ENCODE measurements at places on chromosomes 11 and 22.

DNA sequence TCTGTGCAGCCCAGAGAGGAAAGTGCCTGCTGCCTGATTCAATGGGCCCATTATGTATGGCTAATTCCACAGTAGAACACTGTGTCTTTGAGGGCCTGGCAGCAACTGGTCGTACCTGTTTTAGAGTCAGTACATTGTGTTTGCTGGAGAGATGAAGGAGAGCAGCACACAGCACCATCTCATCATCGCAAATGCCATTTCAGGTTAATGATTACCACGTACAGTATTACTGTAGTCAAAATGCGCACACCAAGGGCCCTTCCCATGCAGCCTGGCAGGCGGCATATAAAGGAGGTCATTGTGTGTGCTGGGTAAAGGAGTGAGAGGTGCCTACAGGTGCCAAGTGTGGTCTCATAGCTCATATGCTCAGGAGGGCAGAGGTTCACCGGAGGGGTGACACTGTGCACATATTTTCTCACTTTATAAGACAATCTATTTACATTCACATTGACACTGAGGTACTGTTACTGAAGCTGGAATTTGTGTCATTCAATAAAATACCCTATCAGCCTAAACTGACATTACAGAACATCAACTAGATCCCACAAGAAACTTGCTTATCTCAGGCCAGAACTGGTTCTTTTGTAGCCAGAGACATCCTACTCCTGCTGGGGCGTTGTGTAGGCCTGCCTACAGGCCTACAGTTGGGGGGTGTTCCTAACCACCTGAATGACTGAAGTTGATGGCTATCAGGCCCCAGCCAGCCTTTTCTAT is 90.4 kb downstream of the APIP start:
- DNase-seq, result no peak

DNA sequence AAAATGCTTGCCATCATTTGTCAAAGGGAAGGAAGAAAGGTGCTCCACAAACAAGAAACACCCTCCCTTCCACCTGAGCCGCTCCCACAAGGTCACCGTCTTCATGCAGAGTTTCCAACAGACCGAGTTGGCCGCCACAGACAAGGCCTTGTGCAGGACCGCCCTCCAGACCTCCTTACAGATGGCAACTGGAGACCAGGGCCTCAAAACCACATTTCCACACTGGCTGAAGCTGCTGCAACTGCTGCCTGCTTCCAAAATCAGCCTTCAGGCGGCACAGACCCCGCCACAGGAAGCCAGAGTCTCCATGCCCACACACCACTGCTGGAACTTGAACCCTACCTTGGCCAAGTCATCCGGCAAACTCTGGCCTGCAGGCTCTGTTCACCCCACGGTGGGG is 6.3 kb downstream of the DEAF1 start:
- DNase-seq, result no peak

GRCh38 chr11:122319085-122319484 is 203.1 kb upstream of the BLID start:
- DNase-seq, result no peak

- DNase-seq, result no peak
Observed at GRCh38 chr11:44952500-44953260, 2.0 kb upstream of the TP53I11 start.

- no peak for DNase-seq
Observed at GRCh38 chr11:75626889-75627529, 41.8 kb downstream of the MAP6 start.

DNA sequence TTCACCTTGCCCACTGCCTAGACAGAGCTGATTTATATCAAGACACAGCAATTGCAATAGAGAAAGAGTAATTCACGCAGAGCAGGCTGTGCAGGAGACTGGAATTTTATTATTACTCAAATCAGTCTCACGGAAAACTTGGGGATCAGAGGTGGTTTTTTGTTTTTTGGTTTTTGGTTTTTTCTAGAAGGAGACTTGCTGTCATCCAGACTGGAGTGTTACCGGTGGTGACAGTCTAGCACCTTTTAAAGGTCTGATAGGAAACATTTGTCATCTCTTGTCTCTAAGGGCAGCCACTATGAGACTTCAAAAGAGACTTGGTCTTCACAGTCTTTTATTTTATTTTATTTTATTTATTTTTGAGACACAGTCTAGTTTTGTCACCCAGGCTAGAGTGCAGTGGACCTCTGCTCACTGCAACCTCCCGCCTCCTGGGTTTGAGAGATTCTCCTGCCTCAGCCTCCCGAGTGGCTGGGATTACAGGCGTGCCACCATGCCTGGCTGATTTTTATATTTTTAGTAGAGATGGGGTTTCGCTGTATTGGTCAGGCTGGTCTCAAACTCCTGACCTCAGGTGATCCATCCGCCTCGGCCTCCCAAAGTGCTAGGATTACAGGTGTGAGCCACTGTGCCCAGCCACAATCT is 19.1 kb downstream of the APOBEC3H start:
- no peak for DNase-seq

GRCh38 chr22:35380537-35381423 is at the start of gene HMOX1:
Gene HMOX1, plus strand, starts transcription at chr22:35381096. Its CDS starts 78 bp downstream, at chr22:35381174.
- DNase-seq, result peak; percentile 18

- no peak for DNase-seq
Observed at GRCh38 chr22:41636467-41636866, 15.4 kb downstream of the XRCC6 start.

- no peak for DNase-seq
Observed at GRCh38 chr11:64132191-64132771, 33.6 kb downstream of the MACROD1 start.

- no peak for DNase-seq
Observed at GRCh38 chr11:116893437-116893836, 56.0 kb upstream of the APOA1 start.

DNA sequence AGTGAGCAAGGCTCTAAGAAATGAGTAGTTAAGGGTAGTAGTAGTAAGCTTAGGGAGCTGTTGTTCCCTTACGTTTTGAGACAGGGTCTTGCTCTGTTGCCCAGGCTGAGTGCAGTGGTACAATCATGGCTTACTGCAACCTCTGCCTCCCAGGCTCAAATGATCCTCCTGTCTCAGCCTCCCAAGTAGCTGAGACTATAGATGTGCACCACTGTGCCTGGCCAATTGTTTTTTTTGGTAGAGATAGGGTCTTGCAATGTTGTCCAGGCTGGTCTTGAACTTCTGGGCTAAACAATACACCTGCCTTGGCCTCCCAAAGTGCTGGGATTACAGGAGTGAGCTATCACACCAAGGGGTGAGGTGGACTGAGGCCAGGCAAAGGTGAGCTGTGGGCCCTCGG is 10.0 kb downstream of the SMIM38 start:
- no peak for DNase-seq

- no peak for DNase-seq
Observed at GRCh38 chr11:70415191-70415590, 16.9 kb downstream of the CTTN start.

DNA sequence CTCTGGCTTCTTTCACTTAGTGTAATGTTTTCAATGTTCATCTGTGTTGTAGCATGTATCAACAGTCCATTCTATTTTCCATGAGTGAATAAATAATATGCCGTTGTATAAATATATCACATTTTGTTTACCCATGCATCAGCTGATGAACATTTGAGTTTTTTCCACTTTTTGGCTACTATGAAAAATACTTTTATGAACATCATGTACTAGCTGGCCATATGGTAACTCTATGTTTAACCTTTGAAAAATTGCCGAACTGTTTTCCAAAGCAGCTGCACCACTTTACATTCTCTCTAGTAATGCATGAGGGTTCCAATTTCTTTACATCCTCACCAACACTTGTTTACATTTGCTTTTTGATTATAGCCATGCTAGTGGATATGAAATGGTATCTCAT is 59.8 kb upstream of the FAR1 start:
- no peak for DNase-seq

DNA sequence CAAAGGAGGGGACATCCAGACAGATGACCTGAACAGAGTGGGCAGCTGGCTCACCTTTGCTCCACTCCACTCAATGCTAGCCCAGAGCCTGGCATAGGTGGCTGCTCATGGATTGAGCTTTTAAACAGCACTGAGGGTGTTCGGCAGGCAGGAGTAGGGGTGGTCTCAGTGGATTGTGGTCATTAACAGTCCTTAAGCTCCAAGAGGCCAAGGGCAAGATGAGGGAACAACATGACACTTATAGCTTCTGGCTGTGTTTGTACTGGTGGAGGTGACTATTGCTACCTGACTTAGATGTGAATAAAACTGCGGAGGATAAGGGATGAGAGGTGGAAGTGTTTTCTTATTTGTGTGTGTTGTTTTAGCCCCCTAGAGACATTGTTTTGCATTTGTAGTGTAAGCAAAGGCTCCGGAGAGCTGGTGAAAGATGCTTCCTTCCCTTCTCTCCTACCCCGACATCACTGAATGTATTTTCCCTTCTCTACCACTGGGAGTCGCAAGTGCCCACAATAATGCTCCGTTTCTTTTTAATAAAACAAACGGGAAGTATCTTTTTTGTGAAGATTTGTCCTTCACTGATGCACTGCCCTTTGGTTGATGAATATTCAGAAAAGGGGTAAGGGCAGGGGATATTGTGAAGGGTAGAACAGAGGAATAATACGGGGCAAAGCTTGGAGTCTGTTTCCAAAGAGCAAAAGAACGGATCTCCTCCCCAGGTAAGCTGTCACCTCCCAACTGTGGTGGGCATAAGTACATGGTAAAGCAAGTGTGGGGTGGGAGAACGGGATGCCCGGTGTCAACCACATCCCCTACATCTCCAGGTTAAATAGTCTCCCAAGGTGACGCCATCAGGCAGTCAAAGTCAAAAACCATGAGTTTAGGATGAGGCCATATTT is 27.5 kb upstream of the MTNR1B start:
- DNase-seq, result no peak

GRCh38 chr11:14454861-14455632 is 44.6 kb downstream of the COPB1 start:
- no peak for DNase-seq

DNA sequence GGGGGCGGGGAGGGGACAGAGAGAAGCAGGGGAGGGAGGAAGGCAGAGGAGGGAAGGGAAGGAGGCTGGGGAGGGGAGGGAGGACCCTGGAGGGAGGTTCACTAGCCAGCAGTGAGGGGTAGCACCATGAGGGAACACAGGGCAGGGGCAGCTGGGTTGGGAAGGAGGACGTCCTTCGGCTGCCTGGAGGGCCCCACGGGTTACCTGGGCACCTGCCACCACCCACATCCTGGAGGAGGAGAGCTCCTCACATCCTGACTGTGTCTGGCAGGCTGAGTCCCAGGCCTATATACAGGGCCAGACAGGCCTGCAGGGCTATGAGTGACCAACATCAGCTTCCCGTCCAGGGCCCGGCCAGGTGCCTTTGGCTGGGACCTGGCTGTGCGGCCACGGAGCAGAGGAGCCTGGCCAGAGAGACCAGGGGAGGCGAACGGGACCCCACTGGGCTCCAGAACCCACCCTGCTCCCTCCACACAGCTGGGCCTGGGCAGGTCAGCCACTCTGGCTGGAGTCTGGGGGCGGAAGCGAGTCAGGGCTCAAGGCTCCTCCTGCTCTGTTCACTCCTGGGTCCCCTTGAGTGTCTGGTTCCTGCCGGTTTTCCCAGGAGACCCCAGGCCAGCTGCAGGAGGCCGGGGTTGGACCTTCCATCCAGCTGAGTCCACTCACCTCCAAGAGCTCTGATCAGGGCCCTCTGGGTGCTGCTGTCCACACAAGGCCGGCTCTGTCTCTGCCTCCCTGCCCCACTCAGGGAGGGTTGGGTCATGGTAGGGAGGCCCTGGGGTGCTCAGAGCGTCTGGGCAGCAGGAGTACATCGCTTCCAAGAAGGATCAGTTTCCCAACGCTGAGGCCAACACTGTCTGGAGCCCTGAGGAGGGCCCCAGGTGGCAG is 677.7 kb downstream of the BRD1 start:
- no peak for DNase-seq

DNA sequence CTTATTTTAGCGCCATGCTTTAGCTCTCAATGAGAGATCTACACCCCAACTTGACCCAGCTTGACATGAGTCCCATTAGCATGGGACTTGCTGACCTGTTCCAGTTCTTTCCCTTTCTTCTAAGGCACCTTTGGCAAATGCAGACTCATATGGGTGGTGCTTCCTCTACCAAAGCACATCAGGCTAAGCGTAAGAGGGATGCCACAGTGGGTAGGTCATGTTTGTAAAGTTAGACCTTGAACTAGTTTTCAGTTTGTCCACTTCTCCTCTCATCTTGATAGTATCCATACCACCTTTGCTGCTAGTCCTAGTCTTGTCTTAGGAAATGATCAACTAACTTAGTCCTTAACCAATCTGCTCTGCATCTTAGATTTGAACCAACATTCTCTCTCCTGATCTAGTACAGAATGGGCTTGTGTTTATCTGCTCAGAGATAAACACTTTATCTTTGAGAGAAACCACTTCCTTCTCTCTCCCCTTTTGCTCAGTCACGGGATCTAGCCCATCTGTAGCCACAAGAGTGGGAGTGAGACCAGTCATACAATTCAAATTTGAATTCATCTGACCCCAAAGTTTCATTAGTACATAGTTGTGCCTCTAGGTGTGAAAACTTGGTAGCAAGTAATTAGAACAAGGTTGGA is 72.1 kb upstream of the CD44 start:
- DNase-seq, result no peak

DNA sequence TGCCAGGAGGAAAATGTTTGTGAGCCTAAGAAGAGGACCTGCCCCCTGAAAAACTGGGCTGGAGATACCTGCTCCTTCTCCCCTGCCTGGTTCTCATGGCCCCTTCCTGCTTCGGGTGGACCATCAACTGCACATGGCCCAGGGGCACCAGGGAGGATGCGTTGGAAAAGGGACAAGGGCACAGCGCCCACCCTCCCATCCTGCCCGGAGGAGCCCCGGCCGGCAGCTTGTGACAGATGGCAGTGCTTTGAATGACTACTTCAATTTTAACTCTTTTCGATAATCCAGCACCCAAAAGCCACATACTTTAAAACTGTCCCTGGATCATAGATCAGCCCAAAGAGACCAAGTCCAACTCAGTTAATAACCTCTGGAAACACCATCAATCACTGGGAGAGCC is 135.8 kb upstream of the NECTIN1 start:
- DNase-seq, result no peak

DNA sequence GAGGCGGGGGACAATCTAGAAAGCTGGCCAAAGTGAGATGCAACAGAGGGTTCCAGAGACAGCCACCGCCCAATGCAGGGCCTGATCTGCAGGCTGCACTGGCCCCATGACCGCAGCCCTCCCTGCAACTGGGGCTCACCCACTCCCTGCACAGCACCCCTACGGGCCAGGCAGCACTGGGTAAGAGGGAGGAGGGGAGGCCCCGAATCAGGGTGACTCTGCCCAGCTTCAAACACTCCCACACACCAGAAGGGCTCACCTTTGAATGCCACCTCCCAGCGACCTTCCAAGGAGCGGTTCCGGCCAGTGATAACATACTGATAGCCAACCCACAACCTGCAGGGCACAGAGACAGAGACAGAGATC is 59.3 kb downstream of the DGCR2 start:
- DNase-seq, result no peak

- DNase-seq, result no peak
Observed at GRCh38 chr11:131464461-131464860, 94.0 kb downstream of the NTM start.

DNA sequence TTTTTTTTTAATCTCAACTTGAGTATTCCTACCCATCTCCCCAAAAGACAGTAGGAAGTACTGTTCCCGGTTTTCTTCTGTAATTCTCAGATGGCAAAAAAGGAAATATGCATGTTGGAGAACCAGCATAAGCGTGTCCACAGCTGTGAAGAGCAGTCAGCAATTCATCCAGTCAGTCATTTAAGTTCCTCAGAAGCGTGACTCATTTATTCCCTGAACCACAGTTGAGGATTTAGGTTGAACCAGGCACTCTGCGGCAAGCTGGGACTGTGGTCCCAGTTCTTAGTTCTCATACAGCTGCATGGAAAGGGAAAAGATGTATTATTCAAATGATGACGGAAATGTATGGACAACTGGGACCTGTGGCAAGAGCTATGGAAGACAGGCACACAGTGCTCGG is 61.0 kb upstream of the MYO18B start:
- no peak for DNase-seq

GRCh38 chr22:48644108-48644507 is 1183.6 kb downstream of the BRD1 start:
- DNase-seq, result no peak
